GDM1 (cell line): ENCODE measurements at places on chromosomes 7 and 10.
A peak's percentile ranks its signal among the peaks of the same experiment; 100 is the strongest.

DNA sequence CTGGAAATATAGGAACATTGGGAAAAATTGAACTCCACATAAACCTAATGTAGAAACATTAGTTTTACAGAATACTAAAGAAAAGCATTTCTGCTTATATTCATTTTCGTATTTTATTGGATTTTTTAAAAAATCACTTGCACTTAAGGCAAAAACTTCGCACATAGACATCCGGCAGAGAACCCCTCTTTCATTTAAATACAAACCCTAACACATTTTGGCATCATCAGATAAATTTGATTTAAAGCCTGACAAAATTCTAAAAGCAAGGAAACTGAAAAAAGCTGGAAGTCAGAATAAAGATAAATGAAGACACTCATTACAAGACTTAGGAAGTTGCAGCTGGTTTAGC is 396 bp upstream of the EXOC4 start:
- no peak for DNase-seq

DNA sequence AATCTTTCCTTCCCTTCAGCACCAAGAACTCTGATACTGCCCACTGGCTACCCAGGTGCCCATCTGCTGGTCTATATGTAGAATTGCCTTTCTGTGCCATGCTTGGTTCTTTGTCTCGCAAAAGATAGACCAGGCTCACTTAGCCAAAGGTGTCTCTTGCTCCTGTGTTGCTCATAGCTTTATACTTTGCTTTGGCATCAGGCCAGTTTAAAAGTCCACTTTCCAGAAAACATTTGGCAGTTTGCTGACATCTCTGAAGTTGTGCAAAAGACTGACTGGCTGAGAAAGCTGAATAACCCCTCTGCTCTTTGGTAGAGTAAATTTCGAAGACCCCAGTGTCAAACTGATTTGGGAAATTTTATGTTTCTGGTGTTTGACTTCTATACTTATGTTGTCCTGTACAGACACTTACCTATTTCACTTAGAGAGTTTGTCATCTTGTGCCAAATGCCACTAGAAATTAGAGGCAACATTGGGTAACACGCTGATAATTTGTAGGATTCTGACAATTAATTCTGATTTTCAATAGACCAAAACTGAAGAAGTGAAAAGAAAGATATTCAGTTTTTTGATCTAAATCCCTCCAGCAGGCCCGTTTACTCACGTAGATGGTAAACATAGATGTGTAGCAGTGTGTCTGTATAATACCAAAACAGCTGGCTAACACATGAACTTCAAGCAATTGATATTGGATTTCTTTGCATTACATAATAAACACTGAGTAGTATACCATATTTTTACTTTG is 91.1 kb downstream of the CPED1 start:
- no peak for DNase-seq

- DNase-seq = no peak
Observed at GRCh38 chr7:43111630-43112458, 603 bp upstream of the HECW1 start.

- no peak for DNase-seq
Observed at GRCh38 chr10:122649903-122650302, 49.7 kb downstream of the C10orf120 start.

DNA sequence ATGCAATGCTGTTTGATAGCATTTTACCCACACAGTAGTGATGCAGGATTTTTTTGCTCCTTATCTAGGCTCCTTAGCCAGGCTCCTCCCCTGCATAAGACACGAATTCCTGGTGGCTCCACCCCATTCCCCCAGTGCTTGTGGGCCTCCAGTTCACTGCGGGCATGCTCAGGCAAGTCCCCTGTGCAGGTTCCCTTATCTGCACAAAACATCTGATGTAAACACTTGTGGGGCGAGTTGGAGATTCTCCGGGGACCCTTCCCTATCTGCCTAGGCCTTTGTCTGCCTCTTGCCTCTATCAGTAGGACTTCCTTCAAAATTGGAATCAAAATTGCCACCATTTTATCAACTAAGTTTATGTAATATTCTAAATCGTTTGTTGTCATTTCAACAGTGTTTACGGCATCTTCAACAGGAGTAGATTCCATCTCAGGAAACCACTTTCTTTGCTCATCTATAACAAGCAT is 5.4 kb upstream of the STK17A start:
- peak; percentile 72 for DNase-seq
